ENCODE measurements at places on chromosomes 13 and 19.

DNA sequence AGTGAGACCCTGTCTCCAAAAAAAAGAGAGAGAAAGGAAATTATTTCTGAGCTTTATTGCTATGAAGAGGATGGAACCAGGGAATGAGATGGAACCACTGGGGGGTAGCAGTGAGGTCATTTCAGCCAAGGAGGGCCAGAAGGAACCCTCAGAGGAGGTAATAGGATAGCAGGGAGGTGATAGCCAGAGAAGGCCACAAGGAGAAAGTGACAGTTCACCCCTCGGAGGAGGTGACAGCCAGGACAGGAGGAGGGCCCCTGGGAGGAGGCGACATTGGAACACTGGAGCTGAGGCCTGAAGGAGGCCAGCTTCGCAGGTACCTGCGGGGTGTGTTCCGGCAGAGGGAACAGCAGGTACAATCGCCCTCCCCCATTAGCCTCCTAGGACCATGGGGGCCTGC is 675 bp upstream of the PGPEP1 start:
- DNase-seq: peak; percentile 34

DNA sequence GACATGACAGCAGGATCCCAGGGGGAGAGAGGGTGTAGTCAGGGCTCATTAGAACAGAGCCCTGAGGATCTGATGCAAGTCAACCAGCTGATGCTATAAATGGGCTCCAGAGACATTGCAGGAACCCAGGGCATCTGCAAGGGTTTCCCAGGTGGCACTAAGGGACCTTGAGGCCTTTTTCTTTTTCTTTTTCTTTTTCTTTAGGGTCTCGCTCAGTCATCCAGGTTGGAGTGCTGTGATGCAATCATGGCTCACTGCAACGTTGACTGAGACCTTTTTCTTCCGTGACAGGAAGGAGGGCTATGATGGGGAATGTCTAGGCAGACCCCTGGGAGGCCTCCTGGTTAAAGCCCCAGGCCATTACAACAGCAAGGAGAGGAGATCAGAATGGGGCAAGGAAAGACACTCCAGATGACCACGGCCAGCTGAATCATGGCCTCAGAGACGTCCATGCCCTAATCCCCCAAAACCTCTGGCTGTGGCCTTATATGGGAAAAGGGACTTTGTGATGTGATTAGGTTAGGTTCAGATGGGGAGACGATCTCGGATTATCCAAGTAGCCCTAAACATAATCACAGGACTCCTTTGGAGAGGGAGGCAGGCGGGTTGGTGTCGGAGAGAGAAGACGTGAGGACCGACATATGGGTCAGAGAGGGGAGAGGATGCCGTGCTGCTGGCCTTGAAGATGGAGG is 4.5 kb upstream of the FCGRT start:
- DNase-seq: no peak

DNA sequence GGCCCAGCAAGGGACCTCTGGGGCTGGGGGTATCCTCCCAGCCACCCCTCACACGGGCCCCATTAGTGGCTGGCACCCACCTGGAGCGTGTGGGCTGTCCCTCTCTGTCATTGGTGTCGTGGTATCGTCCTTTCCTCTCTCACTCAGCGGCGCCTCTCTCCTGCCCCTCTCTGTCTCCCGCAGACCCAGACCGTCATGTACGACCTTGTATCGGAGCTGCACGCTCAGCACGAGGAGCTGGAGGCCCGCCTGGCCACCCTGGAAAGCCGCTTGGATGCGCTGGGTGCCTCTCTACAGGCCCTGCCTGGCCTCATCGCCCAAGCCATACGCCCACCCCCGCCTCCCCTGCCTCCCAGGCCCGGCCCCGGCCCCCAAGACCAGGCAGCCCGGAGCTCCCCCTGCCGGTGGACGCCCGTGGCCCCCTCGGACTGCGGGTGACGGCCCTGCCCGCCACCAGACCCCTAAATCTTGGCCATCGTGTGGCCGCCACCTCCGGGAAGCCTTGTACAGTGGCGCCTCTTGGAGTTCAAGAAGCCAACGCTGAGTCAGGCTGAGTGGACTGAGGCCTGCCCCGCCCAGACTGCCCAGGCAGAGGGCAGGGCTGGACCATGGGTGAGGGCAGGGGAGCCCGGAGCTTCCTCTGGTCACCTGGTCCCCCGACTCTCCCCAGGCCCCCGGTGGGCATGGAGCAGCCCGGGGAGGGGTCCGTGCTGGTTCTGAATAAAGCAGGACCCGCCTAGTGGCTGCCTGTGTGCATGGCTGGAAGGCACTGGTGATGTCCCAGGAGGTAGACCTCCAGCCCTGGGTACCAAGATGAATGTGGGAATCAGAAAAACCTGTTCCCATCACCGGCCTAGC is 9.8 kb upstream of the ARRDC2 start:
- DNase-seq: no peak

DNA sequence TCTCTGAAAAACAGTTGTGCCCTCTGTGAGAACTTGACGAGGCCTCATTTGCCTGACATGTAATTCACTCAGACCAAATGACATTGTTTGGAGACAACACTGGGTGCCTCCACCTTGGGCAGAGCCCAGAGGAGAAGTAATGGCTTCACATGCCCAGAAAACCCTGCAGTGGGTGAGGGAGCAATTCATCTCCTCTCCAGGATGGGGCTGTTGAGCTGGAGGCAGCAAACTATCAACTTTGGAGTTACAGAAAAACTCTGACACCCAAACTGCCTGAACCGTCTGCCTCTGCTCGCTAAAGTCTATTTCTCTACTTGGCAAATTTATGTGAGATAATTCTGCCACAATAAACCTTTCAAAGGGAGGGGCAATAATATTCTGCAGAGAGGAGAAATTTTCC is 146.9 kb downstream of the DCLK1 start:
- DNase-seq: no peak

GRCh38 chr13:102846261-102847015 is 606 bp downstream of the ERCC5 start:
- DNase-seq: peak; percentile 75

- DNase-seq: no peak
These were observed 55.5 kb upstream of the URI1 start for GRCh38 chr19:29886586-29886985.

DNA sequence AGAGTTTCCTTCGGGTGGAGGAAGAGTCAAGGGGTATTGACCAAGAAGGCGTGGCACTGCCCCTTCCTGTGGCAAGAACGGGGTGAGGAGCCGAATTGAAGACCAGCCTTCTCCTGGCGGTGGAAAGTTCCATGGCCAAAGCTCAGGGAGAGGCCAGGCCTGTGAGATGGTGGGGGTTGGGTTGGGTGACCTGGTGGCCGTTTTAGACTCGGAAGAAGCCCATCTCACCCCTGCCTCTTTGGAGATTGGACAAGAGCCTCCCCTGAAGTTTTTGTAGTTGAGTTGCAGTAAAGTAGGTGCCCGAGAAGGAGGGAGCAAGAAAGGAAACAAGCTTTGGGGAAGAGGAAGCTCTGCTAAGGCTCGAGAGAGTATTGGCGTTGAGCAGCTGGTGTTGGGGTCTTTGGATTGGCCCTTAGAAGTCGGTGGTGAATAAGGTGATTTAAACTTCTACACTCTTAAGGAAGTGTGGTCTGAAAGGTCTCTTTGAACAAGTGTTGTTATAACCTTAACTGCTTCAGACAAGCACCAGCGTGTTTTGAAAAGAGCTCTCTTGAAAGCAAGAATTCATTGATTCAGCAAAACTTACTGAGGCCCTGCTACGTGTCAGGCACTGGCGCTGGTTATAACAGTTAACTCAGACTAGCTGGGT is 964 bp downstream of the SPINT2 start:
- DNase-seq: peak; percentile 74

DNA sequence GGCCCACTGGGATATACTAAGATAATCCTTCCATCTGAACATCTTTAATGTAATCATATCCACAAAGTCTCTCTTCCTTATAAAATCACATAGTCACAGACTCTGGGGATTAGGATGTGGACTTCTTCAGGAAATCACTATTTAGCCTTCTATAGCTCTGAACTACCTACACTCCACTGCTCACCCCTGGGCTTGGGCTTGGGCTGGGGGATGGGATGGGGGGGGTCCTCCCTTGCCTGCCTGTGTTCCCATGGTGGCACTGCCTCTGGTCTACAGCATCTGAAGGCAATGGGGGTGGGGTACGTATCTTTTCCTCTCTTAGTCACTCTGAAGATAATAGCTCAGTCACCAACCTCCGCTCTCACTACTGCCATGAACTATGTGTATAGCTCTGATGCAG is 67.8 kb upstream of the SERTM1 start:
- no peak for DNase-seq

DNA sequence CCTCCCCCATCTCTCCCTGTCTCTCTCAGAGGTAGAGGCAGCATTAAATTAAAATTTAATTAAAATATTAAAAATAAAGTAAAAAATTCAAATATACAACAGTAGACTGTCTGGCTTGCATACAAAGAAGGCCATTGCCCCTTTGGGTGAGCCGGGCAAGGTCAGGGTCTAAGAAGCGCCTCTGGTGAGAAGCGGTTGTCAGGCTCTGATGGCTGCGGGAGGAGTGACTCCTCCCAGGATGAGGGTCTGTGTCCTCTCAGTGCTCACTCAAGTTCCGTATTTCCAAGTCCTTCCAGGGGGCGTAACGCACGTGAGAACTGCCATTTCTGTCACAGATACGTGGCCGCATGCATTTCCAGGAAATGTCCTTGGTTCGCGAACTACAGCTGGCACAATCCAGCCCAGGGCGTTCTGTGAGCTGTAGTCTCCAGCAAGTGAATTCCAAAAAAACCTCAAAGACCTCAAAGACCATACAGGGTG is 737 bp upstream of the ZNF181 start:
- peak; percentile 83 for DNase-seq

DNA sequence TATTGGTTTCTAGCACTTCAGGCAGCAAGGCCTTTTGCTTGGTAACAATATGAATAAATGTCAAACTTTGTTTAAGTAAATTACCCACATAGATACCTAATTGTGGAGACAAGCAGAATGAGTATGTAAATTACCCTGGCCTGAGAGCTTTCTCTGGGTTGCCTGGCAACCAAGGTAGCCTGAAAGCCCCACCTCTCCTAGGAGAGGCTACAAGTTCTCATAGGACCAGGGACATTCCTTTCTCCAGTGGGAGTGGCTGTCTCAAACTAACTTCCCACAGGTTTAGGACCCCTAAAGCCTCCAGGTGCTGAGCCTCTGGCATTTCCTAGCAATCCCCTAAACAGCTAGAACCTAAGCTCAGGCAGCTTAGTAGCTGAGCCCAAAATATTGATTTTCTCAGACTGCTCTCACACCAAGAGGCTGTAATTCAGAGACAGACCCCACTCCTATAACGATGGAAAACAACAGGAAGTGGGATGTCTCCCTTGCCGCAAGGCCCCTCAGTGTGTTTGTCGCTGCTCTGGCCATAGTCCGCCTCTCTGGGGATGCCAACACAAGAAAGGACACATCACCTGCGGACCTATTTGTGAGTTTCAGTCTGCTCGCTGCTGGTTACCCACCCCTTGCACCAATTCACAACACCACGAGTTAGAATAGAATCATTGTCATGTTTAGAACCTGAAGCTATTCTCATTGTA is 207.3 kb downstream of the DLEU7 start:
- no peak for DNase-seq

GRCh38 chr13:41365631-41366030 is 54.6 kb downstream of the NAA16 start:
- no peak for DNase-seq

DNA sequence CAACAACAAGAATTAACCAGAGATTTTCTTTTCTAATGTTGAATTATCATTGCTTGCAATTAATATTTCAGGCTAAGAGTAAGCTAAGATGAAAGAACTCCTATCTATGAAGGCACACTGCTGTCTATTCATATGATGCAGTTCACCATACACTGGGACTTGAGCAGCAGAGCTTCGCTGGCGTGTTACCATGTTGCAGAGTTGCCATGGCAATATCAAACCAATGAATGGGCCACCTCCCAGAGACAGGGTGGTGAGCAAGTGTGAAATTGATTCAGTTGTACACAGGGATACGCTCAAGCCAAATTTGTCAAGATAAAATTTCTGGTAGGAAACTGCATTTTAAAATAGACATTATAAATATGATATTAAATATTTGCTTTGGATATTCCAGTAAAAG is 69.3 kb upstream of the MYO16 start:
- DNase-seq: no peak

DNA sequence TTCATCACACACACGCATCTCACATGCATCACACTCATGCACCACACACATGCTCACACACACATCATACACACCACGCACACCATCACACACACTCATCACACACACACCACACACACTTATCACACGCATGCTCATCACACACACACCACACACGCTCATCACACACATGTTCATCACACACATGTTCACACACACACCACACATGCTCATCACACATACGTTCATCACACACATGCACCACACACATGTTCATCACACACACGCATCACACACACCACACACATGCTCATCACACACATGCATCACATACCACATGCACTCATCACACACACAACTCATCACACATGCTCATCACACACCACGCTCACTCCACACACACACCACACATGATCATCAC is 46.9 kb downstream of the C1QTNF9 start:
- no peak for DNase-seq

DNA sequence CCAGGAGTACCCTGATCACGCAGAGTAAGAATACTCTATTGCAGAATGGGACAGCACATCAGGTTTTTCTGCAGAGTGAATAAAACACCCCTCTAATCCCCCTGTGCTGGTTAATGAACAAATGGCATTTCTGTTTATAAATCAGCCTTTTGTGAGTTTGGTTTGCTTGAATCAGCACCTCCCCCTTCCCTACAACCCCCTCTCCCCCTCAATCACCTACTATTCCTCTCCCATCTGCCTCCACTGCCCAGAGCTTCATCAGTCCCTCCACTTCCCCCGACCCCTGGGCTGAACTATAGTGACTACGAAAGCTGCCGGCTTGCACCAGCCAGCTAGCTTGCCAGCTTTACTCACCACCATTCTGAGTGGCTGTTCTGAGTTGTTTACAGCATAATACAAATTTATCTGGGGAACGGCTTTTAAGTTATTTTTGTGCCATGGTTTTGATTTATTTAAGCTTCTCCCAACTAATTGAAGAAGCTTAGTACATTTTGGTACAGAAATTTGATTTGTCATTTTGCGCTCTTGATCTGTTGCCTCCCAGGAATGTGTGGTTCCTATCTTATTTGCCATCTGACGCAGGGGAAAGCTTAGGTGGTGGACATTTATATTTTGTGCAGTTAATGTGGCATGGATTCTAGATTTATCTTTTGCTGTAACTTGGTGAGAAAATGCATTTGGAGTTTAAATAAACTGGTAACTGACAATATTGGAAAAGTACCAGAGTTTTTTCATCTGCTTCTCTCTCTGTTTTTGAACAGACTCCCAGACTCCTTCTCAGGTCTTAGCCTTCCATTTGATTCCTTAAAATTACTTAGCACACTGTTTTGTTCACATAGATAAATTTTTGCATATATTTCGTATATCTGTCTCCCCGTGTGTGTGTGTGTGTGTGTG is 41.7 kb upstream of the WDFY2 start:
- DNase-seq: no peak

GRCh38 chr13:43478211-43478610 is 308.6 kb downstream of the ENOX1 start:
- DNase-seq: no peak

DNA sequence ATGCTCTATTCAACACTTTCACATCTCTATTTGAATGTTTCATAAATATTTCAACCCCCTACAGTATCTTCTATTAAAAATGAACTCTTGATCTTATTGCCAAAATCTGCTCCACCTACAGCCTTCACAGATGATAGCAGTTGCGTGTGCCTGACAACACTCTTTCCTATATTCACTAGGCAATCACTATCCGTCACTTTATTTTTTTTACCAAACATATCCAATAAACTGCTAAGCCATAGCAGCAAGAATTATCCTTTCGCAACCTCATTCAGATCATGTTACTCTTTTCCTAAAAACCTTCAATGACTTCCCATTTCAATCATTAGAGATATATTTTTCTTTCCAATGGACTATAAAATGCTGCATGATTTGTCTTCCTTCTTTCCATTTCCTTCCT is 629.8 kb upstream of the PCDH9 start:
- no peak for DNase-seq
